Activated naive CD4-positive, alpha-beta T cell treated with Interleukin-2 at 50 U/mL for 16 hours (primary cell): ENCODE measurements at places on chromosomes 4 and X.
A peak's percentile ranks its signal among the peaks of the same experiment; 100 is the strongest.

- DNase-seq, result no peak
These were observed 29.0 kb downstream of the TMPRSS11B start for GRCh38 chr4:68216501-68216900.

DNA sequence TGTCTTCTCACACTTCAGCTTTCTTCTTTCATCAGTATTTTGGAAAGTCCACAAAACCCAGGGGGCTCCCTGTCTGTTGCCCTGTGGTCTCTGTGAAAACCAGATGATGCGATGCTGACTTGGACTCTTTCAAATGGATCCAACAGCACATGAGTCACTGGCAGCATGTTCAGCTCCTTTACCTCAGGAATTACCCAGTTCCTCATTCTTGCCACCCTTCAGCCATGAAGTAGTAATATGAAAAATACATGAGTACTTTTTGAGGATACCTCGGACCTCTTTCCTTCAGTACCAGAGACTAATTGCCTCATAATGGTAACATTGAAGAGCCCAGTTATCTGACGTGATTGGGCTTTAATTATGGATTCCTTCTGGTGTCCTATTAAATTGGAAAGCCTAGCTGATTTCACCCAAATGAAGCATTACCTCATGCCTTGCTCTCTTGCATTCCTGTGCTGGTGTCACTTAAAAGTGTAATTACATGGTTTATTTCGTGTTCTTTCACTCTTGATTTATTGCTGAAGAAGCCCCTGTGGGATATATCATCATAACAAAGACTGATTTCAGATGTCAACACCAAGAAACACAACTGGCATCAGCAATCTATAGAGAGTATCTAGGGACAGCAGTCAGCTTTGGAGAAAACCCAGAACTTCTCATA, 63.4 kb downstream of the NFKB1 start:
- DNase-seq, result peak; percentile 32

DNA sequence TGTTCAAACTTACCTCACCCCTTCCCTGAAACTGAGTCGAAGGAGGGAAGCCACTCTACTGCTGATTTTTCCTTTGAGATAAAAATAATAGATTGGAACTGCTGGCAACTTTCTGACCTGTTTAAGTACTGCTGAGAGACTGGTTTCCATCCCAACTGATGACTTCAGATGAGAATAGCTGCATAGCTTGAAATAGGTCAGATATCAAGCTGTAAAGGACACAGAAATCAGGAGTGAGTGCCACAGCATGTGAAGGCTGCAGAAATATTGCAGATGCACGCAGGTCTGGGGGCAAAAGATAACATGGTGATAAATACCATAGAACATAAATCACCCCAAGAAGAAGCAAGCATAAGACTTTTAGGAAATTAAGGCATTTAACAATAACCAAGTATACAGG, 923.2 kb downstream of the SH3BGRL start:
- DNase-seq, result no peak

DNA sequence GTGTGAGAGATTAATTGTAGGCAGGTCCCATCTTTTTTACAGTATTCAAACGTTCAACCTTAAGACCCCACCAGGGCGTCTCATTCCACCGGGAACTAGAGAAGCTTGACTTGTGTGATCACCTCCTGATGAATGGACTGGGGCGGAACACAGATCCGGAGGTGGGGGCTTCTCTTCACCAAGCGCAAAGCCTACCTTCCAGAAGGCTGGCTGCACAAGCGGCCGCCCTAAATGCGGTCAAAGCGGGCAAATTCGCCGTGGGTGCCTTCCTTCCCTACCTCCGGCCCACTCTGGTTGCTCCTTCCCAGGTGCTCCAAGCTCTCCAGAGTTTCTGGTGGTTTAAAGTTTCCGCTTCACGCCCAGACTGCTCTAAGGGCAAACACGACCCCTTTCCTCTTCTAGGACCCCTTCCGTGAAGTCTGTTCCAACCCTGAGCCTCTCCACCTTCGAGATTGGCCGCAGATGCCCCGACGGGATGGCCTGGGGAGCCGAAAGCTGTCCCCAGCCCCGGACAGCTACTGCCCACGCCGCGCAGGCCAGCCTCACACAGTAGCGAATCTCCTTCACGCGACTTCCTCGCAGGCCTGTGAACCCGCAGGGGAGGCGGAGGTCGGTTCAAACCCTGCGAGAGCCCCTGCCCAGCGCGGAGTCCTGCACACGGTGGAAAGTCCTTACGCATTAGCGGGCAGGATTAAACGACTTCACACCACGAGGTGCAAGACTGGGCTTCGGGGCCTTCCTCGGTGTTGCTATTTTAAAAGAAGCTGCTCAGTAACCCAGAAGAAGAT, 1.6 kb upstream of the WWC2 start:
- DNase-seq, result peak; percentile 12

- DNase-seq, result no peak
These were observed 82.1 kb downstream of the PPP3CA start for GRCh38 chr4:101264993-101265815.

DNA sequence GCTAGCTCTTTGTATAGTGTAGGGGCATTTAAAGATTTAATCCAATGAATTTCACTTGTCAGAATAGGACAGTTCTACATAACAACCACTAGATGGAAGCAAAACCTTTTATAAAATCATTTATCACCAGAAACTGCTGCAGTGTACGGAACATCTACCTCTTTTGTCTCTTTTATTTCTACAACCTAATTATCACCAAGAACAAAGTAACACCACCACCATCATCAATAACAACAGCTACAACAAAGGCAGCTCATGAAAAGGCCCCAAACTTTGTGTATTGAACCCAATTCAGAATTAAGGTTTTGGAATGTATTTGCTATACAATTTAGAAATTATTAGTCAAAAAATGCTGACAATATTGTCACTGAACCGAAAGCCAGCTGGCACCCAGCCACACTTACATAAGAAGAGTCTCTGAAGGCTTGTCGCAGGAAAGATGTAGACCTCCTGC, 260.9 kb upstream of the RPS6KA3 start:
- DNase-seq, result no peak

GRCh38 chr4:4789462-4789861, 70.0 kb upstream of the MSX1 start:
- DNase-seq, result no peak

- DNase-seq, result no peak
These were observed 7.9 kb downstream of the SPON2 start for GRCh38 chr4:1164444-1164843.
